ENCODE measurements at places on chromosomes 3 and 15.

- no peak for DNase-seq
Measured at GRCh38 chr3:10665592-10665991, 150.4 kb upstream of the SLC6A11 start.

DNA sequence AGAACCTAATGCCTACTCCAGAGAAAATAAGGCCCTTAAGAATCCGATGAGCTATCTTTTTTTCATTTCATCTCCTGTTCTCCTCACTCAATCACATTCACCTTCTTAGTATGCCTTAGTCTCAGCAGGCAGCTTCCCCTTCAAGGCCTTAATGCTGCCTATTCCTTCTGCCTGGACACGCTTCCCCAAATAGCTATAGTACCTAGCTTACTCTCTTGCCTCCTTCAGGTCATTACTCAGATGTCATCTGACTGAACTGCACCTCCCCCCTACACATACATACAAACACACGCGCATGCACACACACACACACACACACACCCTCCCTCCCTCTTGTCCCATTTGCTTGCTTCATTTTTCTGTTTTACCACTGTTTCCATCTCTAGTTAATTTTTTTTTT is 191.5 kb upstream of the MLF1 start:
- no peak for DNase-seq

GRCh38 chr3:70808881-70809280 is 496.4 kb upstream of the MDFIC2 start:
- DNase-seq: no peak

DNA sequence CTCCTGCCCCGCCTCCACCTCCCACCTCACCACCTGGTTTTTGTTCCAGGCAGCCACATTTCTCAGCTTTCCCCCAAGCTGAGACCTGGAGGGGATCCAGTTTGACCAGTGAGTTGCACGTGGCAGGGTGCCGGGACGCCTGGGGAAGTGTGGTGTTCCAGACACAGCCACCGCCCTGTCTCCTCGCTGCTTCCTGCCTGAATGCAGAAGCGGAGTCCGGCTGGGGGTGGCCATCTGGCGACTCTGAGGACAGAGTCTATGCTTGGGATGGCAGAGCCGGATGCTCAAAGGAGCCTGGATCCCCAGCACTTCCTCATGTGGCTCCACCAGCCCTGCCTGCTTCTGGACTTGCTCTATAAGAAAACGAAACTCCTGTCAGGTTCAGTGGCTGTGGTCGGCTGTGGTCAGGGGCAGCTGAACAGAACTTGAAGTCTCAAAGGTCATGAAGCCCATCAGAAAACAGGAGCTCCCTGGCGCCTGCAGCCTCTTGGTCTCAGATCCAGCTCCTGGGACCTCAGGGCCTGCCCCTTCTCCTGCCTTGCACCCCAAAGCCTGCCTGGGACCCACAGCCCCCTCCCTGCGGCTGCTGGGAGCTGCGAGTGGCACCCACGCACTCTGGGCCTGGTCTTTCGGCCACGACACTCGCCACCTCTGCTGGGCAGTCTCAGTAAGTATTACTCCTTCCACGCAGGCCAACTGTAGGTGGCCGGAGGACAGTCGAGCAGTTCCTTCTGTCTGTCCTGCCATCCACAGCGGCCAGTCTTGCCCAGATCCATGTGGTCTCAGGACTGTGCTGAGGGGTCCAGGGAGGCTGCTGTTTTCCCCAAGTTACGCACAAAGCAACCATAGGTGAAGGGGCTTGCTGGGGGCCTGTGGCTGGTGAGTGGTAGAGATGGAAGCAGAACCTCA is 112.8 kb upstream of the MEF2A start:
- peak; percentile 38 for DNase-seq

GRCh38 chr3:143668385-143668784 is 179.9 kb downstream of the SLC9A9 start:
- DNase-seq: no peak

DNA sequence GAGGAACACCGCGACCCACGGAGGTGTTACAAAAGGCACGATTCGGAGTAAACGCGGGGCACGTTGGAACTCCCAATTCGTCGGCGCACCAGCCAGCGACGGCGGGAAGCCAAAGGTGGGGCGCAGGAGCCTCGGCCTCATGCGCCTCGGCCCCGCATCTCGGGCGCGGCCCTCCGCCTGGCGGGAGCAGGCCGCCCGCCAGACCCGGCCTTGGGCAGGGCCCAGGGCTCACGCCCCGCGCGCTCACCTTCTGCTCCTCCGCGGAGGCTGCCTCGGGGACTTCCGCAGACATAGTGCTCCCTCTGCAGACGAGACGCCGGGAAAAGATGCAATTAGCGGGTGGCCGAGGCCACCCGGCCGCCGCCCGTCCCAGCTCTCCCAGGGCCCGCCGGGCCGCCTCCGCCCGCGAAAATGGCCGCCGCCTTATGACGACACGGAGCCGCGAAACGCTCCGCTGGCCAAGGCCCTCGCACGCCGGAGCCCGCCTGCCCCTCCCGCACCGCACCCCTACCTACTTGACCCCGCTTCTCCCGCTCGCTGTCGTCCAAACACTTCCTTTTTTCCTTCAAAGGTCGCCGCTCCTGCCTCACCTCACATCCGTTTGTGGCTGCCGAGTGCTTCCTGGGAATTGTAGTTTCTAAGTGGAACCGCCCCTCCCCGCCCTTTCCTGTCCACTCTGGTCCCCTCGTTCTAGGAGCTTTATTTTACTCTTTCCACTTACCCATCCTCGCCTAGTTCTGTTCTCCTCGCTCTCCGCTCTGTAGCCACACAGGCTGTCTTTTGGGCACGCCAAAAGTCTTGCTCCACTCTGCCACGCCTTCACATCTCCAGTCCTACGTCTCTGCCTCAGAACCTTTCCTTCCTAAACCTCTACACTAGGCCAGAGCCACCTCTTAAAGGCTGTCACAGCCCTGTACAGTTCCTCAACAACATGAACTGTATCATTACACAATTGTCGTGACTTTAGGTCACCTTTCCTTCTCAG is at the start of gene ARPP19:
Gene ARPP19 (minus strand): TSS at position 430 of the 985 bp plus-strand sequence. CDS start 138 bp downstream, at position 292.
- DNase-seq: peak; percentile 85

DNA sequence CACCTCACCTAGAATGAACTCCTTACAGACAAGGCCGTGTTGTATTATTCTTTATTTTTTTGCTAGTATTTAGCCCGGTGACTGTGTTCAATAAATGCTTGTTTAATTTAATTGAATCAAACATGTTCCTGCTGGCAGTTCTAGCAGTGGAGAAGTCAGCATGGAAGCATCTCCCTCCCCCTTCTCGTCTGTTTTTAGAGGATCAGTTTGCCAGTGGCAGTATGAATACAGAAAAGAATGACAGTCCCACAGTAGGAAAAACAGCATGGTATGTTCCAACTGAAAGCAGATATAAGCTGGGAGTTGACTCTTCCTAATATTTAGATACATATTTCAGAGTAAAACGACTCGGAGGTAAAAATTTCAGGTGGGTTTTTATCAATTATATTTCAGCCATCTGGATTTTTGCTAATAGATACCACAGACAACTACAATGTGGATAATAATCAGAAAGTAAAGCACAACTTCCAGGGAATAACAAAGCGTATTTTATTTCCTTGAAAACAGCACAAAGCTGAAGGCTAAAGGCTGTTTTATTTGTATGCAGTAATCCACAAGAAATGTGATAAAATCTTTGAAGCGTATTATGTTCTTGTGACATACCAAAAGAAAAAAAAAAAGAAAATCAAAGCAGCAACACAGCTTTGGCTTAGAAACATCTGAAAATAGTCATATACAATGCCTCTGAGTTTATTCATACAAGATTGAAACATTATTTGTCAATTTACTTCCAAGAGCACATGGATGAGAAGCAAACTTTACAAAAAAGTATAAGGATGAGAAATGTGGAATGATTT is 244.5 kb upstream of the KCNMB2 start:
- no peak for DNase-seq

DNA sequence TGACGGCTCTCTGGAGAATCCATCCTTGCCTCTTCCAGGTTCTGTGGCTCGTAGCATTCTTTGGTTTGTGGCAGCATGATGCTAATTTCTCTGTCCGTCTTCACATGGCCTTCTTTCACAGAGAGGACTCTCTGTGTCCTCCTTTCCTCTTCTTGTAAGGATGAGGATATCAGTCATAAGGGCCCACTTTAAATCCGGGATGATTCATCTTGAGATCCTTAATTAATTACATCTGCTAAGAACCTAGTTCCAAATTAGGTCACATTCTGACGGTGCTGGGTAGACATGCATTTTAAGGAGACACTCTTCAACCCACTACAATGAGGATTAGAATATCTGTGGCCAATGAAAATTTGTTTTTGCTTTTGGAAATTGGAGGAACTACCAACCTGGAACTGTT is 15.7 kb upstream of the GXYLT2 start:
- DNase-seq: peak; percentile 79

GRCh38 chr15:89293012-89293411 is 41.6 kb downstream of the POLG start:
- no peak for DNase-seq

- DNase-seq: no peak
Measured at GRCh38 chr15:24857763-24858162, 97.0 kb upstream of the SNRPN start.

DNA sequence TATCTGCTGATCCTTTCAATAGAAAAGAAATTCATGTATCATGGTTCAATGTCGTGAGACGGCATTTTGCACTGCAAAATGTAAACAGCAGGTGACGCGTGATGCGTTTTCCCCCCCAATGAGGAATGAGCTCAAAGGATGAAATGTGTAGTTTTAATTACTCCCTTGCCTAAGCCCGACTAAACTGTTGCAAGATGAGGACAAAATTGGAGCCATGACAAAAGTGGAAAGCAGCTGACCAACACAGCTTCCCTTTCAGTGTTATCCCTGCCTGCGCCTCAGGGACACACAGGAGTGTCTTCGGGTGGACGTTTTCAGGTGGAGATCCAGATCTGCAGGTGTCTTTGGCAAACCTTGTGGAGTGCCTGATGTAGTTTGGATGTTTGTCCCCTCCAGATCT is 92.0 kb downstream of the GABRG3 start:
- no peak for DNase-seq

DNA sequence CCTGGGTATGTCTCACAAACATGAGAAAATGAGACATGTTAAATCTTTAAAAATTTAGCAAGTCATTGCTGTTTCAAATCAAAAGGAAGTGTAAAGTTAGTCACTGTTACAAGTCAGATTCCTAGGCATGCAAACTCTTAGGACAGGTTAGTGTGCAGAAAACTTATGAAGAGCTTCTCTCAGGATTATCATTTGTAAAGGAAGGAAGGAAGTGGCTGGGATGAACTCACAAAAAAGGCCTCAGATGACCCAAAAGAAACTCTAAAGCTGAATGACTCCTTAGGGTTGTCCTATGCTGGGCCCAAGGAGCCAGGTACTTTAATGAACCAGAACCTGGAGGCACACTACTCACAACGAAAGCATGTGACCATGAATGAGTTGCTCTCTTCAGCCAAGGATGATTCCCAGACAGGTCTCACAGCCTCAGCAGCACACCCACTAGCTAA is 25.0 kb downstream of the MSL2 start:
- DNase-seq: peak; percentile 30

GRCh38 chr15:38528294-38528693 is 36.3 kb downstream of the RASGRP1 start:
- peak; percentile 87 for DNase-seq
